ENCODE measurements at places on chromosomes 4 and X.
A peak's percentile ranks its signal among the peaks of the same experiment; 100 is the strongest.

GRCh38 chr4:148780426-148781005 is 338.3 kb upstream of the NR3C2 start:
- no peak for DNase-seq

- DNase-seq: no peak
Measured at GRCh38 chrX:136694431-136695087, 46.6 kb downstream of the CD40LG start.

GRCh38 chr4:15420642-15421041 is 7.2 kb upstream of the C1QTNF7 start:
- DNase-seq: no peak

DNA sequence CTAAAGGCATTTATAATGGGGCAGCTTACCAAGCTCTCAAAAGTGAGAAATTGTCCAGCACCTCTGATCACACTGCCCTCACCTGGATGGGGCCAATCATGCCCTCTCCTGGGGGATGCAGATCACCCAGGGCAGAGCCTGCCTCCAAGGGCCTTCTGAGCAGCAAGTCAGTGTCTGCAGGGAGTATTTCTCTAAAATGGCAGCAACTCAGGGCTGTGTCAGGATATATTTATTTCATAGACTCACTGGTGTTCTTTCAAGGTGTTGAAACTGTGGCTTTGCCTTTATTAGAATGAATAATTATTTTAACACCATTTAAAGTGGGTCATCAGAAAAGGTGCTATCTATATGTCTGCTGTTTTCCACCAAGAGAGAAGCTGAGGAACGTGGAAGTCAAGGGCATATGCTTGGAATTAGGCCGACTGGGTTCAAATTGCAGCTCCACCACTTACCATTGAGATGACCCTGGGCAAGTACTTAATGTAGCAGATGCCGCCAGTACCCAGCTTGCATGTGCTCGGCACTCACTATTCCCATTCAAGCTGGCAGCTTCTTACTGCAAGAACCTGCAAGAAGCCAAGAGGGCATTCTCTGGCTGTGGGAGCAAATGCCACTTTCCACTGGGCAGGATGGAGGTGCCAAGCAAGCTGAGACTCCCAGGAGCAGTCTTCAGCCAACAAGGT is 590.0 kb downstream of the BCOR start:
- DNase-seq: no peak

GRCh38 chrX:119738742-119739141 is 19.6 kb upstream of the SOWAHD start:
- DNase-seq: no peak

GRCh38 chr4:21765810-21766407 is 182.7 kb downstream of the KCNIP4 start:
- DNase-seq: peak; percentile 43

GRCh38 chr4:154450966-154451365 is 40.6 kb downstream of the DCHS2 start:
- no peak for DNase-seq

DNA sequence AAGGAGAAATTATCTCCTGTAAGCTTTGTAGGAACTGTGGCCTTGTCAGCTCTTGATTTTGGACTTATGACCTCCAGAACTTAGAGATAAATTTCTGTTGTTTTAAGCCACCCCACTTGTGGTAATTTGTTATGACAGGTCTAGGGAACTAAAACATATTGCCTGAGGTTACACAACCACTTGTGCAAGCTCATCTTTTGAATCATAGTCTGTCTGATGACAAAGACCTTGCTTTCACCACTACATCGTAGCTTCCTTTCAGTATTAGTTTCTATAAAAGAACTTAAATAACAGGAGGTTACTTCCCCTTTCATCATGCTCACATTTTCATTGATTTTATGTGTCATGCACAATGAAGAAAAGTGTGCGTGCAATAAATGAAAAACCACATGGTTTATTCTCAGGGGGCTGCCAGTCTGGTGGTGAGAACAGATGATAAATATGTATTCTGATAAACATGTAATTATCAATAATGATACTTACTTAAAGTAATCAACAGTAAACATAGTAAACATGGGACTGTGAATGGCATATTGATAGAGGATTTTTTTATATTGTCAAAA is 690.0 kb upstream of the HS3ST1 start:
- no peak for DNase-seq

GRCh38 chr4:76233083-76233482 is 18.4 kb upstream of the FAM47E start:
- no peak for DNase-seq

DNA sequence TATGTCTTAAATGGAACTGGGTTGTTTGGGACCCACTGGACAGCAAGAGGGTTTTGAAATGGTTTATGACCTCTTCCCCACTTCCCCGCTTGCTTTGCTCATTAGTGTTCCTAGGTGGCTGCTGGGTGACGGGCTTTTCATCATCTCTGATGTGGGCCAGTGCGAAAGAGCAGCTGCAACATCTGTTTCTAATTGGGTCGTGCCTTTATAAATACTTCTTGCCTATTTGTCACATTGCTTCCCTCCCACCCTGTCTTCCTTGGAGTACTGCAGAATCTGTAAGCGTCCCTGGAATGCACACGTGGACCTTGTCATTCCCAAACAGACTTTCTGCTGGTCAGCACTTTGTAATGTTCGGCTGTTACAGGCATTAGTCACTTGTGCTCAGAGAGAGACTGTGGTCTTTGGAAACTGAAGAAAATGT is 35.2 kb downstream of the SEPTIN11 start:
- no peak for DNase-seq

DNA sequence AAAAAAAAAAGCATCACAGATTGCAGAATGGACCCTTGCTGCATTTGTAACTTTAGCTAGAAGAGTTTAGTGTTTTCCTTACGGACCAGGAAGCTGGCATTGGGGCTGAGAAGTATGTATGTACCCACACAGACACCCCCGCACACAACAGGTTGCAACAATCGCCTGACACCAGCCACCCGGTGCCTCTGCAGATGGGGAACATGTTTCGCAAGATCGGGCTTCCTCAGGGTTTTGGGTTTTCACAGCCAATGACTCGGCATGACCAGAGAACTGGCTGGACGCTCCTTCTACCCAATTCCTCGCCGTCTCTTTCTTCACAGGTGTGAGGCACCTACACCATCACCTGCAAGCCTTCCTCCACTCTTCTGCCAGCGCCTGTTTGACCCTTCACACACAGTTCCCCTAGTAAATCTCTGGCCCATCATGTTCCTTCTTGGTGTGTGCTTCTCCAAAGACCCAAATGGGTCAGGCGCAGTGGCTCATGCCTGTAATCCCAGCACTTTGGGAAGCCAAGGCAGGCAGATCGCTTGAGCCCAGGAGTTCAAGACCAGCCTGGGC is 70.4 kb downstream of the DHRSX start:
- no peak for DNase-seq

- no peak for DNase-seq
Measured at GRCh38 chr4:123488916-123489315, 92.3 kb downstream of the SPRY1 start.

- DNase-seq: no peak
Measured at GRCh38 chr4:61201961-61202637, 2.0 kb downstream of the ADGRL3 start.

GRCh38 chr4:3861720-3862639 is 95.8 kb downstream of the ADRA2C start:
- DNase-seq: no peak

GRCh38 chr4:184397516-184398163 is 76.7 kb downstream of the IRF2 start:
- DNase-seq: no peak

DNA sequence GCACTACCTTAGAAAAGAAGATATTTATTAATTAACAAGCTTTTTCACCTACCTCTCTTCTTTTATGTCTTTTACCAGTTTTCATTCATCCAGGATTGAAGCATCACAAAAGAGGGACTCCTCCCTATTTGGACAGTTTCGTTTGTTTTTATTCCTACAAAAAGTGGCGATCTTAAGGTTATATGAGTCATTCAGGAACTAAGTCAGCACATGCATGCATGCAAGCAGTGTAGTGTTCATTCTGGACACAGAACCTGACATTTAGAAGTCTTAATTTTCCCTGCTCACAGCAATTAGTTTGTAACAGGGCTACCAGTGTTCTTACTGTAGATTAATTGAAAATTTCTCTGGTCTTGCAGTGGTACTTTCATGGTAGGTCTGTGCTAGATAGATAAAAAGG is 47.9 kb upstream of the QRFPR start:
- DNase-seq: no peak

DNA sequence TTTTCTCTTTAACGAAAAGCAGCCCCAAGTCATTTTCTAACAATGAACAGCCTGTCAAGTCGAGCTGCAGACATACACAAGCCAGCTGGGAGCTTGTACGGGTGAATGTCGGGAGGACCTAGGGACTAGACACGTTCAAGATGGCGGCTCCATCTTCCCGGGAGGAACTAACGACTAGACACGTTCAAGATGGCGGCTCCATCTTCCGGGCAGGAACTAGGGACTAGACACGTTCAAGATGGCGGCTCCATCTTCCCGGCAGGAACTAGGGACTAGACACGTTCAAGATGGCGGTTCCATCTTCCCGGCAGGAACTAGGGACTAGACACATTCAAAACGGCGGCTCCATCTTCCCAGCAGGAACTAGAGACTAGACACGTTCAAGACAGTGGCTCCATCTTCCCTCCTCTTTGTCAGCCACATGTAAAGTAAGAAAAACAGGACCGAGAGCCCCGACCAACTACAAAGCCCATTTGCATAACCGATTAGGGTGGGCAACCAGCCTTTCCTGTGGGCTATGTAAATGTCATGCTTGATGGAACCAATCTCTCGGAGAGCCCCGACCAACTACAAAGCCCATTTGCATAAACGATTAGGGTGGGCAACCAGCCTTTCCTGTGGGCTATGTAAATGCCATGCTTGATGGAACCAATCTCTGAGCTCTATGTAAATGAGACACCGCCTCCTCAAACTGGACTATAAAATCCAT is 175.5 kb downstream of the DHRSX start:
- peak; percentile 66 for DNase-seq

DNA sequence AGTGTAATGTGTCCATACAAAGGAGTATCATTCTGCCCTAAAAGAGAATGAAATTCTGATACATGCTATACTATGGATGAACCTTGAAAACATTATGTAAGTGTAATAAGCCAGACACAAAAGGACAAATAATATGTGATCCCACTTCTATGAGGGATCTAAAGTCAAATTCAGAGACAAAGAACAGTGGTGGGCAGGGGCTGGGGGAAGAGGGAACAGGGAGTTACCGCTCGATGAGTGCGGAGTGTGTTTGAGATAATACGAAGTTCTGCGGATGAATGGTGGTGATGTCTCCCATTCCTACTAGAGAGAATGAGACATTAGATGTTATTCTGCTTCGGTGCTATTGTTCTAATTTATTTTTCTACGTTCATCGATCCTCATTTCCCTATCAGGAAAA is 46.1 kb upstream of the TLR2 start:
- no peak for DNase-seq

DNA sequence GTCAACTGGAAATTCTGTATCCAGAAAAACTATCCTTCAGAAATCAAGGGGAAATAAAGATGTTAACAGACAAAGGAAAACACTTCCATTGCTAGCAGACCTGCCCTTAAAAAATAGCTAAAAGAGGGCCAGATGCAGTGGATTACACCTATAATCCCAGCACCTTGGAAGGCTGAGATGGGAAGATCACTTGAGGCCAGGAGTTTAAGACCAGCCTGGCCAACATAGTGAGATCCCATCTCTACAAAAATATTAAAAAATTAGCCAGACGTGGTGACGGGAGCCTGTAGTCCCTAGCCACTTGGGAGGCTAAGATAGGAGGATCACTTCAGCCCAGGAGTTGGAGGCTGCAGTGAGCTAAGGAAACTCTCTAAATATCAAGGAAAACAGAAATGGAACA is 67.4 kb downstream of the CNOT6L start:
- DNase-seq: no peak

- DNase-seq: no peak
Measured at GRCh38 chr4:91837608-91838029, 466.1 kb upstream of the GRID2 start.

- no peak for DNase-seq
Measured at GRCh38 chr4:94491322-94491721, 39.6 kb downstream of the PDLIM5 start.

DNA sequence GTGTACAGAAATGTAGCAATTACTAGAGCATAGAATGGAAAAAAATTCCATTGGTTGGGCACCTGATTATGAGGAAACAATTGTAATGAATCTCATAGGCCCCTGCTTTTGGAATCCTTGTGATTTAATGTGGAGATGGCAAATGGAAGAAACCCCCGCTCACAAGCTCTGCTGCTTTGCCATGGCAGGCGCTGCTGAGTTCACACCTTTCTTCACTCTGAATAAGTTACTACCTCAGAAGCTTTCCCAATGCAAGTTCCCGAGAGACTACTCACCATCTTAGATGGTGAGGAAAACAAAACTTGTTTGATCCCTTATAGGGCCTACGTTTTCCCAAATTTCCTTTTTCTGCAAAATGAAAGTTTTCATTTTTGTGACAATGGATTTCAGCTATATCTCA is 266.6 kb upstream of the TAPT1 start:
- DNase-seq: no peak

DNA sequence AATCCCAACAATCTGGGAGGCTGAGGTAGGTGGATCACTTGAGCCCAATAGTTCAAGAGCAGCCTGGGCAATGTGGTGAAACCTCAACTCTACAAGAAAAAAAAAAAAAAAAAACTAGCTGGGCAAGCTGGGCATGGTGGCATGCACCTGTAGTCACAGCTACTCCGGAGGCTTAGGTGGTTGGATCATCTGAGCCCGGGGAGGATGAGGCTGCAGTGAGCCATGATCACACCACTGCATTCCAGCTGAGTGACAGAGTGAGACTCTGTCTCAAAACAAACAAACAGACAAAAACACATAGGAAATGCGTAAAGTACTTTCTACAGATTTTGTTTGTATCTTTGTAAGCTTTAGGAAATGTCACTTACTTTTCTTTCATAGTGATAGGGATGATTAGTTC is 307.2 kb upstream of the NR3C2 start:
- no peak for DNase-seq

DNA sequence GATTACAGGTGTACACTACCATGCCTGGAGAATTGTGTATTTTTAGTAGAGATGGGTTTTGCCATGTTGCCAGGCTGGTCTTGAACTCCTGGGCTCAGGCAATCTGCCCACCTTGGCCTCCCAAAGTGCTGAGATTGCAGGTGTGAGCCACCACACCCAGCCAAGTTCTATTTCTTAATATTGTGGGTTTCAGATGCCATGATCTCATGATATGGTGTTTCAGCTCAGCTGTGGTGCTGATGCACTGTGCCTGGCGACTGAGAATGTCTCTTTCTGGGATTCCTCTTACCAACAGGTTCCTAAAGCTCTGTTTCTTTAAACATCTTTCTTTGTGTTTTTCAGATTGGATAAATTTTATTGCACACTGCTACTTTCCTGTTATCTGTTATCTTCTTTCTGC is 17.3 kb upstream of the NDUFC1 start:
- no peak for DNase-seq

DNA sequence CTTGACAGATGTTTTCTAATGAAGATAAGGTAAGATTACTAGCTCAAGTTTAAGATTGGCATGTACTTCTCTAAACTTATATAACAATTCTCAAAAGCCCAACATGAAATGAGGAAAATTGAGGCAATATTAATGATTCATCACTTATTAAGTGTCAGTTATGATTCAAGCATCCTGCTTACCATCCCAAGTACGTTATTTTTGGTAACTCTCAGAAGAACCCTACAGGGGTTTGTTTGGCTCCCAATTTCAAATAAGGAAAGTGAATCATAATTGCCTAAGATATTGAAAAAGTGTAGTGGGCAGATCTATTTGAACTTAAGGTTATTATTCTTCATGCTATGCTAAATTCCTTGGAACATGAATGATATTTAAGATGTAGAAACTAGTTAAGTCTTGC is 387.9 kb upstream of the TENM3 start:
- no peak for DNase-seq

All from colonic mucosa (tissue), 4 donors.